Pancreas (tissue), 10 donors: ENCODE measurements at places on chromosomes 2 and 18. TPM values are rescaled to one million over a fixed set of nuclear protein-coding genes. Genes with fewer than 3 reads are reported as not detected.

GRCh38 chr18:6509832-6510231 lies 95.1 kb upstream of the L3MBTL4 start:
- no peak for DNase-seq

DNA sequence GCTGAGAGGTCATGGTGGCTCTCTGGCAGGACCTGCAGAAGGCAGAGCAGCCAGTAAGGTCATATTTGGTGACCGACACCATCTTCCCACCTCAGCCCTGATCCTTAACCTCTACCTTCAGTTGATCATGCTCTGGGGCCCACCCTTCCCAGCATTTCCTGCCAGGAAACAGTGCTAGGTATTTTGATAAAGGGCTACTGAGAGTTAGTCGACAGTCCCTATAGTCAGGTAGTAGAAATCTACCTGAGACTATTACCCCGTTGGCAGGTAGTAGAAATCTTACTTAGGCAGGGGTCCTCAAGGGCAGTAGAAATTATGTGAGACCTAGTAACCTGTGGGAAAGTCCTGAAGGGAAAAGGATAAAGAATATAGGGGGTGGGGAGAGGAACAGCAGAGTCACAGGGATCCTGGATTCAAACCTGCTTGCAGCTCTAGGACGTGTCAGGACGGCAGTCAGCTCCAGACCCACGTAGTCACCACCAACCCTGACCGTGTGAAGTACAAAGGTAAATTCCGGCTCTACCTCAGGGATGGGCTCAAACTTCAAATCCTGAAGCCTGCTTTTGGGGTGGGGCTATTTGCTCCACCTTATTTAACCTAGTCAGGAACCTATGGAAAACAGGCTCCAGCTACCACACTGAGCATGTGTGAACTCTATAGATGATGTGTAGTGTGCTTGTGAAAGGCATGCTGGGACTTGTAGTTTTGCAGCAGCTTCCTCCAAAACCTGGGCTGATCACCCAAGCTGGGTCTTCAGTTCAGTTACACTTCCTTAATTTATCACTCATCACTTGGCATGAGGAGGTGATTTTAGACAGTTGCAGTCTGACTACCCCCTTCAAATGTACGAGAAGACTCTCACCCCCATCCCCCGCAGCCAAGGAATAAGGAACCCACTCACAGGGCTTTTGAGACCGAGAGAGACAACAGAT lies at the start of gene DQX1:
Gene DQX1, minus strand, starts transcription at position 515 of the 932 bp plus-strand sequence. Its CDS starts 502 bp downstream, at position 13.
- no peak for DNase-seq

DNA sequence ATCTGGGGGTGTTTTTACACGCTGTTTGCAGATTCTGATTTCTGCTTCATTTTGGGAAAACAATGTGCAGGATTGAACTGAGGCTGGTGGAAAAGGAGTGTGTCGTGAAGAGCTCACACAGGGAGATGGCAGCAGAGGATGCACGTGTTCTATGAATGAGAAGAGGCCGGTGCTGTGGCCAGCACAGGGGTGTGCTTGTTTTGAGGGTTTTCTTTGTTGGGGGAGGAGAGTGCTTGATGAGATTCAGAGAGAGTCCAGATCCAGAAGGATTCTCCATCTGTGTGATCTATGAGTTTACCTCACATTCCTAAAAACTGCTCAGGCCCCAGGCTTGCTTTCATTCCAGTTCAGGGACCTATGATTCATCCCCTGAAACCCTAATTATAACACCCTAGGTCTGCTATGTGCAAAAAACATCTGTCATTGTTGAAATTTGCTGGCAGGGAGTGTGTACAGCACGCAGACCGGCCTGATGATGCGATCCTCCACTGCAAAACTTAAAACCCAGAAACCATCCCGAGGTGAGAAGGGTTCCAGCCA lies 12.1 kb downstream of the TGFA start:
- no peak for DNase-seq

DNA sequence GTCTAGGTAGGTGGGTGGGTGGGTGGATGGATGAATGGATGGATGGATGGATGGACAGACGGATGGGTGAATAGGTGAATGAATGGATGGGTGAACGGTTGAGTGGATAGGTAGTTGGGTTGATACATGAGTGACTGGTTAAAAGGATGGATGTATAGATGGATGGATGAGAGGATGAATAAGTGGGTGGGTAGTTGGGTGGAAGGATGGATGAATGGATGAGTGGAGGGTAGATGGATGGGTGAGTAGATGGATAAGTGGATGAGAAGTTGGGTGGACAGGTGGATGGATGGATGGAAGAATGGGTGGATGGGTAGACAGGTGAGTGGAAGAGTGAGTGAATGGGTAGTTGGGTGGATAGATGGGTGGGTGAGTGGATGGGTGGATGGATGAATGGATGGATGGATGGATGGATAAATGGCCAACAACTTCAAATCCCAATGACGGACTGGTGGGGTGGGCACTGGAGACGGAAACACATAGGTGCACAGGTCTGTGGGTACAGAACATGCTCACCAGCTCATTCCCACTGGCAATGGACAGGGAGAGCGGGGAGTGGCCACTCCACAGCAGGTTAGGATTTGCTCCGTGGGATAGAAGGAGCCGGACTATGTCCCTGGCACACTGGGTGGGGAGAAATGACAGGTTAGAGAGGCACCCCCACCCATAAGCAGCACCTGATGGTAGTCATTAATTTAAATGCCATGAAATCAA lies 48.8 kb downstream of the ANKMY1 start:
- DNase-seq, result no peak

DNA sequence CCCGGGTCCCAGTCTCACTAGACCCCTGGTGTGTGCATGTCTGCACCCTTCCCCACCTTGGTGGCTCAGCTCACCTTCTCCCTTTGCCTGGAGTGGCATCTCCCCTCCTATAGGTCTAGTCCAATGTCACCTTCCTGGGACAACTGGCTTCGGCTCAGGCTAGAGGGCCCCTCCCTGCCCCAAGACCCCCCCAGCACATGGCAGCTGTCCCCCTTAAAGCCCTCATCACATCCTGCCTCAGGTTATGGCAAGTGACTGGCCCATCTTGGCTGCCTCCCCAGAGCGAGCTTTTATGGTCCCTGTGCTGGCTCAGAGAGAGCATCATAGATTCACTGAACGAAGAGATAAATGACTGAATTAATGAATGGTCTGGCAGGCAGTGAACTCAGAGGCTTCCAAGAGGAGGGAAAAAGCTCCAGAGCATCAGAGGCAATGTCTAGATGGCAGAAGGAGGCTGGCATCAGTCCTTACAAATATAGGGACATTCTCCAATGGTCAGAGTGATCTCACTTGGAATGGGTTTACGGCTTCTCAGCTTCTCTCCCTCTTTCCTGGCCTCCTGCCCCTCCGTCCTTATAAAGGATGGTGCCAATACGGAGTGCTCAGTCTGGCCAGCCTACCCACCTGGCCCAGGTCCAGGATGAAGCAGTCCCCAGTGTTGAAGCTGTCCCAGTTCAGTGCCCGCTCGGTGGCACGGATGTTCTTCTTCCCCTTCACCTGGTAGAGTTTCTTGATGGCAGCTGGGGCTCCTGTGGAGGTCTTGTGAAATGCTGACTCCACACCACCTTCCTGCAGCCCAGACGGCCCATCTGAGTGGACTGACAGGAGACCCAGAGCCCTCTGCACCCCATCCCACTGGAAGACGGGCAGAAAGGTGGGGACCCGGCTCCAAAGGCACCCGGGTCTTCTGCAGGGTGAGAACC lies 9.4 kb downstream of the CAPG start:
- no peak for DNase-seq

DNA sequence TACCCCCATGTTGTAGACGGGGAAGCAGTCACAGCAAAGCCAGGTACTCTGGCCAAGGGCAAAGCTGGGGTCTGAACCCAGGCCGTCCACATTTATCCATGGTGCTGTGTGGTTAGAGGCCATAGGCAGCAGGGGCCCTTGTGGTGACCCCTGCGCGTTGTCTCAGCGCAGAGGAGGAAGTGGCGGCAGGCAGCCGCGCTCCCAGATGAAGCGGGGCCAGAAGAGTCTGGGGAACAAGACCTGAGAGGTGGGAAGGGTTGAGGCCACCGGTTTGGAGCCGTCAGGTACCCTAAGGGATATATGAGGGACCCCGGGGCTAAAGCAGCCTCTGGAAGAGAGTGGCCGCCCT lies 770 bp downstream of the ZNF396 start:
- DNase-seq, result peak; percentile 64

DNA sequence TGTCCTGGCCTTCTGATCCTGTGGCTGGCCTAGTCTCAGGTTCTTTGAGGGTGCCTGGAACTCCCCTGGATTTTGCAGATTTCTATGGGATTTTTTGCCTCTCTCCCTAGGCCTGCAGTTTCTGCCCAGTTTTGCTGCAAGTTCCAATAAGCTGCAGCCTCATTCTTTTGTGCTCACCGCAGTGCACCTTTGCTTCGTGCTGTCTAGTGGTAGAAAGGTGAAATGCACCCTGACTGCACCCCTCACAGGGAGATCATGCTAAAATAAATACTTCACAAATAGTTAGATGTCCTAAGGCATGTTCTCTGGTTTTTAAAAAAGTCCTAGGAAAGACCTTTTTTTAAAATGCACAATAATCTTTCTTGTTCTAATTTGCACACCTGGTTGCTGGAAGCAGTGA lies 72.5 kb downstream of the GNAL start:
- no peak for DNase-seq

DNA sequence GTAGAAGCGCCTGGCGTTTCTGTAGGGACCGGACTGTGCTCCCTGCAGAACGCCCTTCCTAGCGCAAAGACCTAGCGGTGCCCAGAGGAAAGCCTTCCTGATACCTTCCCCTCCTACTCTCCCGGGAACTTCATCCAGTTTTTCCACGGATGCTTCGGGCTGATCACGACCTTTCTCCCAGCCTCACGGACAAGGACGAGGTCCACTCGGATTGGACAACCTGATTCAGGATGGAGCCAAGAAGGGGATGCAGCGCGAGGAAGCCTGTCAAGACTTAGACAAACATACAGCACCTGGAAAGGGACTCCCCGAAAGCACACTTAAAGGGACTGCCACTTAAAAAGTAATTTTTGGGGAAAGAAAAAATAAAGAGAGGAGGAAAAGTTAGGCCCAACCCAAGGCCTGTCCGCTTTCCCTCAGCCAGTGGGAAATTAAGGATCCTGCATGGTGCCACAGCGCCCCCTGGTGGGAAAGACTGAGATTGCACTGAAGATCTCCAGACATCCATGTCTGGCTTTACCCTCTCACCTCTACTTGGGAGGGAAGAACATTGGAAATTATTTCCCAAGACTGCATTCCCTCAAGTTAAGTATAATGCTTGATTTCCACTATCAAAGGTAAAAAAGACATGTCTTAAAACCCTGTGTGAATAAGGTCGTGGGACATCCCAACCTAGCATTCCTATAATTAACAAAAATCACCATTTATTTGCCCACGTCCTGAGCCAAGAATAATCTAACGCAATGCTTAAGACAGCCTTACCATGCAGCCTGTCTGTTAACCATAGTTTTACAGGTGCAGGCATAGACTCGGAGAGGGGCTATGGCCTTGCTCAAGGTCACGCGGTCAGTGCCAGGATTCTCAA lies 13.4 kb upstream of the COPS8 start:
- DNase-seq, result peak; percentile 76

DNA sequence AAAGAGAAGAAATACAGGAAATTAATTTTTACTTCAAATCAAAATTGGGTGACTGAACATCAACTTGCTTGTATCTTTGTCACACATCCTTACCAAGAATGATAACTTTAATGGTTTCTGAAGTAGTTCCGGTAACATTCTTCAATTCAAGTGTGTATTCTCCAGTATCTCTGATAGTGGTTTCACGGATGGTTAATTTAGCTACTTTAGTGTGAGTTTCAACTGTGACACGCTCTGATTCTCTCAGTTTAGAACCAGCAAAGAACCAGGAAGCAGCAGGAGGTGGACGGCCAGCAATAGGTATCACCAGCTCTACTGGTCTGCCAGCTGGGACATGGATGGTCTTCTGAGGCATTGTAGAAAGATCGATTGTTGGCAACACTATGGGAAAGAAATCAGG lies 62.3 kb downstream of the PLEKHA3 start:
- DNase-seq, result no peak

DNA sequence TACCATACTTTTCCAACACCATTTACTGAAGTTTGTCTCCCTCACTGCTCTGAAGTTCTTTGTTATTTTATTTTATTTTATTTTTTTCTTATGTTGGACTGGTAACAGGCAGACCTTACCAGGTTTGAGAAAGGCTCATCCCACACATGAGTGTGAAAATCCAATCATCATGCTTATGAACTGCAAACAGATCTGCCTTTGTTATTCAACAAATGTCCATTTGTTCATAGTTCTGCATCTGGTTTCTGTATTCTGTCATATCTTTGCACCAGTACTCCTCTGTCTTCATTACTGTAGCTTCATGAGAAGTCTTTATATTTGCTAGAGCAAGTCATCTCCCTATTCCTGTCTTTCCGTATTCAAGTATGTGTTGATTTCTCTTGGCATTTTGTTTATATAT lies 5.3 kb downstream of the RNU2-63P start:
- no peak for DNase-seq

GRCh38 chr2:47300609-47301276 lies 102.2 kb upstream of the MSH2 start:
- DNase-seq, result no peak

GRCh38 chr2:61327173-61327572 lies 143.7 kb downstream of the USP34 start:
- no peak for DNase-seq

- DNase-seq, result no peak
These were observed 18.6 kb downstream of the WDSUB1 start for GRCh38 chr2:159267921-159268320.

DNA sequence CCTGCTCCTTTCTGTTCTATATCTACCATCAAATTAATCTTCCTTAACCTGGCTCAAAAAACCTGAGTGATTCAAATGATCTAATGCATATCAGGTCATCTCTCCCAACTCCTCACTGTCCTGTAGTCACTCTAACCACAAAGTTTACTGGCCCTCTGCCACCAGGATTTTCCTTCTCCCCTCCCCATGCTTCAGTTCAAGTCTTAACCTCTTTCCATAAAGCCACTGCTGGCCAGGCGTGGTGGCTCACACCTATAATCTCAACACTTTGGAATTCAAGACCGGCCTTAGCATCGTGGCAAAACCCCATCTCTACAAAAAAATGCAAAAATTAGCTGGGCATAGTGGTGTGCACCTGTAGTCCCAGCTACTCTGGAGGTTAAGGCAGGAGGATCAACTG lies 7.5 kb upstream of the SP3 start:
- no peak for DNase-seq

Gene CDH2
- 0.44 TPM for total RNA-seq

Gene HTR2B
- total RNA-seq, result 0.34 TPM

Gene MTERF4
- total RNA-seq, result 18.6 TPM

Gene VSNL1
- 0.41 TPM for total RNA-seq

Gene YES1
- total RNA-seq, result 31.2 TPM

Gene CYP27A1
- 3.6 TPM for total RNA-seq

Gene SERPINB13
- not detected for total RNA-seq

Gene LHCGR
- total RNA-seq, result not detected

Gene SCN3A
- total RNA-seq, result 0.08 TPM

Gene MSTN
- not detected for total RNA-seq
